A549 treated with CpdA at 1 μM for 4 hours (cell line): ENCODE measurements at places on chromosomes 5 and 9. TPM values are rescaled to one million over a fixed set of nuclear protein-coding genes. Genes with fewer than 3 reads are reported as not detected.

Gene LRRC8A
- total RNA-seq: 36.1 to 43.2 TPM (median 42.1 TPM) in 5 replicates

Gene NAIP
- total RNA-seq: 0.51 to 0.63 TPM (median 0.52 TPM) in 5 replicates

Gene PCDHAC2
- 2.3 to 4.8 TPM (median 2.6 TPM) in 5 replicates for total RNA-seq

Gene SLC24A2
- total RNA-seq: not detected in 5 replicates

Gene PBX3
- 10.8 to 13.8 TPM (median 12.9 TPM) in 5 replicates for total RNA-seq

Gene TMEM174
- total RNA-seq: not detected in 5 replicates

Gene CDKN2B
- total RNA-seq: not detected in 5 replicates

Gene PCDHA6
- 0.07 to 0.09 TPM (median 0.09 TPM) in 3 of 5 replicates, not detected in the others for total RNA-seq

Gene ENTREP1
- total RNA-seq: 0.48 to 0.73 TPM (median 0.50 TPM) in 5 replicates

Gene SLC31A2
- 6.2 to 8.1 TPM (median 7.8 TPM) in 5 replicates for total RNA-seq

Gene CTXN3
- not detected in 5 replicates for total RNA-seq

Gene HMHB1
- not detected in 5 replicates for total RNA-seq

Gene ADCY2
- not detected in 5 replicates for total RNA-seq

Gene SPATA31A6
- not detected in 5 replicates for total RNA-seq

Gene NR4A3
- 2.0 to 3.0 TPM (median 2.6 TPM) in 5 replicates for total RNA-seq

Gene CLIC3
- 1.7 to 4.0 TPM (median 3.5 TPM) in 5 replicates for total RNA-seq

Gene TSLP
- not detected in 5 replicates for total RNA-seq

Gene QRFP
- total RNA-seq: not detected in 5 replicates

Gene PJA2
- total RNA-seq: 15.2 to 22.7 TPM (median 18.6 TPM) in 5 replicates

Gene ZNF354B
- 3.3 to 5.9 TPM (median 4.6 TPM) in 5 replicates for total RNA-seq

Gene FAM200C
- 2.0 to 2.6 TPM (median 2.1 TPM) in 5 replicates for total RNA-seq

Gene ADAMTS19
- not detected in 5 replicates for total RNA-seq

Gene ZNF462
- total RNA-seq: 4.2 to 6.1 TPM (median 4.5 TPM) in 5 replicates
